Skin of body (tissue), 3 donors: ENCODE measurements at places on chromosomes 12 and 14.

- no peak for DNase-seq
Observed at GRCh38 chr12:21527451-21528180, 1.5 kb downstream of the SPX start.

GRCh38 chr14:65179918-65180724 is 77.8 kb upstream of the MAX start:
- DNase-seq = no peak

DNA sequence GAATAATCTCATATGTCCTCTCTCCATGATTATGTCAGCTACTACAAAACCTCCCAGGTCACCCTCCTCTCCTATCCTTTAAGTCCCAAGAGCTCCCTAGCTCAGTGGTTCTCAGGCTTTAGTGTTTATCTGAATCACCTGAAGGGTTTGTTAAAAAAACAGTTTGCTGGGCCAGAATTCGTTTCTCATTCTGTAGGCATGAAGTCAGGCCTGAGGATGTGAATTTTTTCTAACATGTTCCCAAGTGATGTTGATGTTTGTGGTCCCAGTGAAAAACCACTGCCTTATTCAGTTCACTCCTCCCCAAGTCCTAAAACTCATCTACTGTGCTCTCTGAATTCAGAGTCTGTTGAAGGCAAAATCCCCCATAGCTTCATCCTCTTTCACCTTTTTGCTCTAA is 241.4 kb downstream of the ETNK1 start:
- no peak for DNase-seq

DNA sequence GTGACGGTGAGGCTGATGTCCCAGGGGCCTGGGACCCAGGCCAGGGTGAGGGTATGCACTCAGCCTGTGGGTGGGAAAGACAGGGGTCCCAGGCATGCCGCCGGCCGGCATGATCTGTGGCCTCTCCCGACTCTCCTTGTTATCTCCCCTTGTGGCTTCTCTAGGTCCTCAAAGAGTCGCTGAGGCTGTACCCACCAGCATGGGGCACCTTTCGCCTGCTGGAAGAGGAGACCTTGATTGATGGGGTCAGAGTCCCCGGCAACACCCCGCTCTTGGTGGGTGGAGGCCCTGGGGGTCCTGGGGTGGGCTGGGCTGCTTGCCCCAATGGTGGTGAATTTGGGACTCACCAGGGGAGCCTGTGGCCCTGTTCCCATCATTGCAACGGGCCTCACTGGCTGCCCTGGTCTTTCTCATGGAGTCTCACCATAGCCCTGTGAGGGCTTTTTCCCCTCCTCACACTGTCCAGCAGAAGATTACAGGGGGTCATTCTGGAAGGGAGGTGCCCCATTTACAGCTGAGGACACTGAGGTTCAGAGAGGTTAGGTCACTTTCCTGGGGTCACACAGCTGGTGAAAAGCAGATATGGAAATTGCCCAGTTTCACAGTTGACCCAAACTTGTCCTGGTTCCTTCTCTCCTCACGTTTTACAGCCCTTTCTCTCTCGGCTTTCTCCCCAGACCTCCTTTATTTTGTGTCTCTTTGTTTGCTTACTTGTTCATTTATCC is 37.9 kb downstream of the CYP46A1 start:
- DNase-seq = no peak

GRCh38 chr14:66476964-66477363 is 9.2 kb upstream of the CCDC196 start:
- no peak for DNase-seq

DNA sequence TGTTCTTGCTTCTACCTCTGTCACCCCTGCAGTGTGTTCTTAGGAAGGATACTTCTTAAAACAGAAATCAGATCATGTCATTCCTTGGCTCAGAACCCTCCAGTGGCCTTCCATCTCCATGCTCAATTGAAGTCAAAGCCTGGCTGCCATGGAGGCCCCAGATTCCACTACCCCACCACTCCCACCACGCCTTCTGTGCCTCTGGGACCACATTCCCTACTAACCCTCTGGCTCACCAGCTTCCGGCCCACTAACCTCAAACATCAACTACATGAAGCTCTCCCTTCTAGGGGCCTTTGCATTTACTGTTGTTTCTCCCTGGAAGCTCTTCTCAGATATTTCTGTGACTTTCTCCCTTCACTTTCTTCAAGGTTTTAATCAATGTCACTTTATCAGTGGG is 76.1 kb upstream of the REP15 start:
- DNase-seq = no peak

- no peak for DNase-seq
Observed at GRCh38 chr14:70382536-70382935, 23.1 kb upstream of the COX16 start.

DNA sequence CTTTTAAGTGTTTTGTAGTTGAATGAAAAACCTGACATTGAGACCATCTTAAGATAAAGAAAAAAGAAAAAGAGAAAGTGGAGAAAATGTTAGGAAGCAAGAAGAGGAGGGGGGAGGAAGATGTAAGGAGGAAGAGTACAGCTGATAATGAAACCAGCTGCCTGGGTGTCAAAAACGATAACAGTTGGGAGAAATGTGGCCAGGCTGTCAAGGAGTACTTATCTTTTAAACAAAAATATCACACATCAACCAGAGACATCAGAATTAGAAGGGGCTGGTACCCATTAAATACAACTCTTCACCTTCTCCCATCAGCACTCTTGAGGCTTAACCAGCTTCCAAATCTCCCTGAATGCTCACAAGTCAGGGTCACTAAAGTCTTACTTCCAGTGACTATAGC is 4.5 kb downstream of the SLC11A2 start:
- no peak for DNase-seq

DNA sequence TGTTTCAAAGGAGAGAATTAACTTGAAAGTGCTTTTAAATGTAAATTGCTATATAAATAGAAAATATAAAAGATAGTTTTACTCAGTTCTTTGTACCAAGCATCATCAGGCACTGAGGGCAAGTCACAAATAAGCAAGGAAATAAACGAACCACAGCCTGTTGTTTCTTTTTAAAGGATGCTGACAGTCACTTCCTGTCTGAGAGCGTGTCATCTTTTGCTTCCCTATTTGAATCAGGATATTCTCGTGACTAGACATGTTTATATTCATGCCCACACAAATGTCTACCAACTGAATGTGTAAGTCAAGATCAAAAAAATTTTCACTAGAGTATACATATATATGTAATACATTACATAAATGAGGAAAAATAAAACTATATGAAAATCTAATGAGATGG is 31.4 kb upstream of the SLC2A13 start:
- DNase-seq = no peak

DNA sequence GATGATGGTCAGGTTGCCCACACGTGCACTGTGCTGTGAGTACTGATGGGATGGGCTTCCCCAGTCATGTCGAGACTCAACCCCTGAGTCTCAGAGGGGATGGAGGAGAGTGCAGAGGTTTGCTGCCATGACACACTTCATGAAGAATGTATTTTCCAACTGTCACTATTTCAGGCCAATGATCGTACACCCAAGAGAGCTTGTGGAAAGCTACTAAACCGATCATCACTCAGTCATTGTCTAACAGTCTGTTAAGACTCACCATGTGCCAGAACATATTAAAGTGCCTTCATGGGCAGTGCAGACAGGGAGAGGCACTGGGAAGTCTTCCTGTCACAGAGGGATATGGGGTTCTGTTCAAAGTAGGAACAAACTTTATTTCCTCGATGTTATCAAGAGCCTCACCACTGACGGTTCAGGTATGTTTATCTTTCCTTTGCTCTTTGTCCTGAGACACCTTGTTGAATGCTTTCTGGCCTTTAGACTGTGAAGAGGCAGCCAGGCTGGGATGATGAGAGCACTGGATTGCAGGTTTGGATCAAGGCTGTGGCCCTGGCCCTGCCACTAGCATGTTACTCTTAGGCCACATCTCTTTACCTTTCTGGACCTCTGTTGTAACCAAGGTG is 41.6 kb upstream of the NTF3 start:
- no peak for DNase-seq

- DNase-seq = no peak
Observed at GRCh38 chr12:70711831-70712230, 74.6 kb upstream of the PTPRB start.

- no peak for DNase-seq
Observed at GRCh38 chr12:53737093-53737808, 10.0 kb upstream of the CALCOCO1 start.

DNA sequence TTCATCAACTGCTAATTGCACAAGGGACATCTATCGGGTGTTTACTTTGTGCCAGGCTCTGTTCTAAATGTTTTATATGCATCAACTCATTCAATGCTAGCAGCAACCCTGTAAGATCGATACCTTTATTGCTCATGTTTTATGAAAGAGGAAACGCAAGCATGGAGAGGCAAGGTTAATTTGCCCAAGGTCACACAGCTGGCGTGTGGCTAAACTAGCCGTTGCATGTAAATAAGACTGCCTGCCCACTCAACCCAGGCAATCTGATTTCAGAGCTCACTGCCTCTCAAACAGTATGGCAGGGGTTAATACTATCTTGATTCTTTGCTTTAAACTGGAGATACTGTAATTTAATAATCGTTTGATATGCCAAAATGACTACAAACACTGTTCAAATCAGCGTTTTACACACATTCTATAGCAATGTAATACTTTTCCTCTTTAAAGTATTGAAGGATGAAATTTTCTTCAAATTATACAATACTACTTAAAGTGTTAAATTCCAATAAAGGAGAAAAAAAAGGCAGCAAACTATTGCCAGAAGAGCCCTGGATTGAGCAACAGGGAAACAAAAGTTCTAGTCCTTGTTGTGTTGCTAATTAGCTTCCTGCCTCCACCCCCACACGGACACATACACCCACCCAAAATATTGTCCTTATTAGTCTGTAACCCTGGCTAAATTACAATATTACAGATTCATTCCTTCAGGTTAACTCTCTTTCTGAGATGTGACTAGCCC is 39.1 kb upstream of the DHRS7 start:
- DNase-seq = no peak

GRCh38 chr12:45458854-45459807 is 243.2 kb downstream of the ANO6 start:
- peak; percentile 21 for DNase-seq

GRCh38 chr12:67937822-67938221 is 51.4 kb upstream of the IFNG-AS1 start:
- DNase-seq = no peak

GRCh38 chr12:46531059-46531785 is 158.6 kb upstream of the SLC38A2 start:
- DNase-seq = no peak

- DNase-seq = no peak
Observed at GRCh38 chr12:86724716-86725115, 468.5 kb upstream of the MGAT4C start.

DNA sequence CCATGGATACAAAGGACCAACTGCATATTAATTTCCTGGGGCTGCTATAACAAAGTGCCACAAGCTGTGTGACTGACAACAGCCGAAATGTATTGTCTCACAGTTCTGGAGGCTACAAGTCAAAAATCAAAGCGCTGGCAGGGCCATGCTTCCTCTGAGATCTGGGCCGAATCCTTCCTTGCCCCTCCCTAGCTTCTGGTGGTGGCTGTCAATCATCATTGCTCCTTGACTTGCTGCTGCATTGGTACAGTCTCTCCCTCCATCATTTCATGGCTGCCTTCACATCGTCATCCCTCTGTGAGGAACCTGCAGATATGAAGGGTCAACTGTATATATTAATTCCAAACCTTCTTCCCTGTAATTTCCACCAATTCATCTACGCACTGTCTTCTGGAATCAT is 118.3 kb downstream of the EXOC5 start:
- no peak for DNase-seq

DNA sequence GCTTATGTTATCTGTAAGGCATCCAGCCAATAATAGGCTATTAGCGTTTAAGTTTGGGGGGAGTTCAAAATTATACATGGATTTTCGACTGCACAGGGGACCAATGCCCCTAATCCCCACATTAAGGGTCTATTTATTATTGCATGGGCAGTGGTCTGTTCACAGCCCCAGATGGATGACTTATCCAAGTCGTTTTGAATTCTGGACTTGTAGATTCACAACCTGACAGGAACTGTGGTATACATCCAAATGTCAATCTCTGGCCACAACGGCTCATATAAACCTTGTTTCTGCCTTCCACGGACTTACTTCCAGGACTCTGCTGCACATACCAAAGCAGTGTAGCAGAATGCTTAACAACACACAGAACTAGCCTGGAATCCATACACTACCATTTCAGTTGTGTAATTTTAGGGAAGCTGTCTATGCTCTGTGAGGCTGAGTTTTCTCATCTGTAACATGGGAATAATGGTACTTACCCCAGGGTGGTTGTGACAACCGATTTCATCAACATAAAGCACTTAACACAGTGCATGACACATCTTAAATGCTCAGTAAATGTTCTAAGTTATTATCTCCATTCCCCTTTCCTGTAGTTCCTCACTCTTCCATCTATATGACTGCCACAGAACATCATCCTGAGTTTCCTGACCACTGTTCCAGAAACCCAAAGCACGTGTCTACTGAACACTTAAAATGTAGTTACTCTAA is 3.7 kb downstream of the DDX24 start:
- DNase-seq = no peak

DNA sequence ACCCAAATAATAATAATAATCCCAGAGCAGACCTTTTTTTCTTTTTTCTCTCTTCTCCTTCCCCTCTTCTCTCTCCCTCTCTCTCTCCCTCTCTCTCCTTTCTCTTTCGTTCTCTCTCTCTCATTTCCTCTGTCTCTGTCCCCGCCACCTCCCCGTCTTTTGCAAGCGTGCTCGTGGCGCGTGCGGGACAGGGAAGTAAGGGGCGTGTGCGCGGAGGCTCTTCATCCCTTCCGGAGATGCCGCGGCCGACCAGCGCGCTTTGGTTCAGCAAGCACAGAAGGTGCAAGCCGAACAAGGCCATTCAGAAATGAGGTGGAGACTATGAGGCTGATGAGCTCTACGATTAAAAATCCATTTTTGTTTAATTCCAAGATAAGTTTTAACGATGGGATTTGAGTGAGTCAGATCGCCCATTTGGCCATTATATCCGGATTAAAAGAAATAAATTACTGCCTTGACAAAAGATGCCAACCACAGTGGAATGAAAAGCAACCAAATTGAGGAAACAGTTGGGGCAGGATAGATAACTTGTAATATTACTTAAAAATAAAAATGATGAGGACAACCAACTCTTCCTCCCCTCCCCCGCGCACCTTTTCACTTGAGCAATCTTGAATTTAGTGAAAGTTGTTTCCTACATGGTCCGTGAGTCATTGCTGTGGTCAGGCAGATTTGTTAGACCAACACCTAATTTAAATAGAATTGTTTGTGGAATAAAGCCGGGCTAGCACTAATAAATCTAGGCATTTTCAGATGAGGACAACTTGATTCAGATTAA is 1.2 kb upstream of the AMIGO2 start:
- no peak for DNase-seq

GRCh38 chr14:68814539-68815297 is 21.9 kb upstream of the ZFP36L1 start:
- peak; percentile 78 for DNase-seq

GRCh38 chr12:69091442-69092017 is 147.8 kb upstream of the CPSF6 start:
- no peak for DNase-seq

- DNase-seq = no peak
Observed at GRCh38 chr14:93713726-93714405, 74.4 kb downstream of the PRIMA1 start.

- no peak for DNase-seq
Observed at GRCh38 chr12:79414252-79414651, 276.5 kb downstream of the PAWR start.
